ENCODE measurements at places on chromosomes 5 and 9. TPM values are rescaled to one million over a fixed set of nuclear protein-coding genes. Genes with fewer than 3 reads are reported as not detected.

SLC6A3 gene
- total RNA-seq = not detected

FAM163B gene
- total RNA-seq = not detected

FNIP1 gene
- 20.7 TPM for total RNA-seq

C6 gene
- total RNA-seq = not detected

PCDHA8 gene
- 0.05 TPM for total RNA-seq

CARTPT gene
- not detected for total RNA-seq

FAM151B gene
- total RNA-seq = 2.3 TPM

IER5L gene
- 40.5 TPM for total RNA-seq

RPS14 gene
- total RNA-seq = 4,846 TPM

SELENOP gene
- total RNA-seq = 4.5 TPM

ARL14EPL gene
- total RNA-seq = not detected

TNFSF15 gene
- not detected for total RNA-seq

RGMB gene
- total RNA-seq = 24.9 TPM

FIBCD1 gene
- 14.6 TPM for total RNA-seq

OXCT1 gene
- 27.2 TPM for total RNA-seq

MOB3B gene
- total RNA-seq = 0.15 TPM

KCNV2 gene
- total RNA-seq = not detected

TMEM252 gene
- not detected for total RNA-seq

FBN2 gene
- 29.8 TPM for total RNA-seq

TRPM3 gene
- 1.1 TPM for total RNA-seq

EGFL7 gene
- 77.2 TPM for total RNA-seq

MTAP gene
- total RNA-seq = 55.3 TPM

PARP8 gene
- 12.0 TPM for total RNA-seq

ENTREP1 gene
- total RNA-seq = 0.14 TPM

TNFSF8 gene
- not detected for total RNA-seq

ADAMTS19 gene
- not detected for total RNA-seq

SLC27A6 gene
- total RNA-seq = not detected

MAMDC2 gene
- total RNA-seq = not detected

FBP2 gene
- not detected for total RNA-seq

ZNF883 gene
- total RNA-seq = not detected

SLC6A7 gene
- total RNA-seq = 1.6 TPM

PALM2AKAP2 gene
- 1.4 TPM for total RNA-seq

AHRR gene
- total RNA-seq = 3.7 TPM

EIF4E1B gene
- total RNA-seq = not detected

Data from NCI-H460 (cell line).